ENCODE measurements at places on chromosomes 3 and 15.

DNA sequence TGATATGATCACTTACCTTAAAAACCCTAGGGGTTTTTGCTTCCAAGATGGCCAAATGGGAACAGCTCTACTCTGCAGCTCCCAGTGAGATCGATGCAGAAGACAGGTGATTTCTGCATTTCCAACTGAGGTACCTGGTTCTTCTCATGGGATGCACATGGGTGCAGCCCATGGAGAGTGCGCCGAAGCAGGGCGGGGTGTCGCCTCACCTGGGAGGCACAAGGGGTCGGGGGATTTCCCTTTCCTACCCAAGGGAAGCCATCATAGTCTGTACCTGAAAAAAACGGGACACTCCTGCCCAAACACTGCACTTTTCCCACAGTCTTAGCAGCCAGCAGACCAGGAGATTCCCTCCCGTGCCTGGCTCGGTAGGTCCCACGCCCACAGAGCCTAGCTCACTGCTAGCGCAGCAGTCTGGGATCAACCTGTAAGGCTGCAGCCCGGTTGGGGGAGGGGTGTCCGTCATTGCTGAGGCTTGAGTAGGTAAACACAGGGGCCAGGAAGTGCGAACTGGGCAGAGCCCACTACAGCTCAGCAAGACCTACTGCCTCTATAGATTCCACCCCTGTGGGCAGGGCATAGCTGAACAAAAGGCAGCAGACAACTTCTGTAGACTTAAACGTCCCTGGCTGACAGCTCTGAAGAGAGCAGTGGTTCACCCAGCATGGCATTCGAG lies 78.6 kb downstream of the CTNNB1 start:
- DNase-seq = no peak

- DNase-seq = no peak
Measured at GRCh38 chr3:73321286-73321999, 260.0 kb downstream of the EBLN2 start.

GRCh38 chr3:97235179-97235578 lies 420.8 kb downstream of the EPHA6 start:
- DNase-seq = no peak

DNA sequence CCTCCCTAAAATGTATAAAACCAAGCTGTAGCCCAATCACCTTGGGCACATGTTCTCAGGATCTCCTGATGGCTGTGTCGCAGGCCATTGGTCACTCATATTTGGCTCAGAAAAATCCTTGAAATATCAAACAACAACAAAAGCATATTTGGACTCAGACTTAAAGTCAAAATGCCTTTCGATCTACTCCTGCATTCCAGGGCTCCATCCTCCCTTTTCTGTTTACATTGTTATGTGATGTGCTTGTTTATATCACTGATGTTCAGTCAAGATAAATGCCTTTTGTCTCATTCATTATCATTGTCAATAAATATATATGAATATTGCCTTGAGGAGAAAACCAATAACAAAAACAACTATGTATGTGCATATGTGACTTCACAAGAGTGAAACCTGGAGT lies 31.7 kb downstream of the HGD start:
- no peak for DNase-seq

DNA sequence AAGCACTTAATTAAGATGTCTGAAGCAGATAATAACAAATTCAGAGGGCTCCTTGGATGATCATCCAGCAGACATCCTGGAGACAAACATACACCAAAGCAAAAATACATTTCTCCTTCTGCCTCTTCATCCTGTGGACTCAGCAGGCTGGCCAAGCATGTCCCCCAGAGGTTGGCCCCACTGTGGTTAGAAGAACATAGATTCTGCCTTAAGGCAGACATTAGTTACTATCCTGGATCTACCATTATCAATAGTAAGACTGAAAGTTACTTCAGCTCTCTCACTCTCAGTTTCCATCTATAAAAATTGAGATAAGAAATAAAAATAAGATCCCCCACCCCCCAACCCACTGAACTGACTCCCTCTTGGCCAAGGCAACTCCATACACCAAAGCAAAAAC lies 28.6 kb upstream of the TGFBR2 start:
- DNase-seq = no peak

GRCh38 chr3:52907497-52907896 lies 10.1 kb upstream of the STIMATE start:
- DNase-seq = no peak

GRCh38 chr3:94004301-94004910 lies 24.0 kb downstream of the STX19 start:
- no peak for DNase-seq

- no peak for DNase-seq
Measured at GRCh38 chr3:127265581-127265981, 22.3 kb downstream of the PRR20G start.

DNA sequence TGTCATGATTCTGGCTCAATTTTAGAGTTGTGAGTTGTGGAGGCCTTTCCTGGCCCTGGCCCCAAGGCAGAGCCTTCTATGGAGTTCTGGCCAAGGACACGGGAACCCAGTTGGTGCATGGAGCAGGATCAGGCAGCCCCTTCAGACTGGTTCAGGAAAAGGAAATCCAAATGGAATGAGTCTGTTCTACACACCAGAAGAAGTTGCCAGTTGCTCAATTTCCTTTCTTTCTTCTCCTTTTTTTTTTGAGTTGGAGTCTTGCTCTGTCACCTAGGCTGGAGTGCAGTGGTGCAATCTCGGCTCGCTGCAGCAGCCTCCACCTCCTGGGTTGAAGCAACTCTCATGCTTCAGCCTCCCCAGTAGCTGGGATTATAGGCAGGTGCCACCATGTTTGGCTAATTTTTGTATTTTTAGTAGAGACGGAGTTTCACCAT lies 28.9 kb upstream of the BHLHE40 start:
- DNase-seq = no peak

DNA sequence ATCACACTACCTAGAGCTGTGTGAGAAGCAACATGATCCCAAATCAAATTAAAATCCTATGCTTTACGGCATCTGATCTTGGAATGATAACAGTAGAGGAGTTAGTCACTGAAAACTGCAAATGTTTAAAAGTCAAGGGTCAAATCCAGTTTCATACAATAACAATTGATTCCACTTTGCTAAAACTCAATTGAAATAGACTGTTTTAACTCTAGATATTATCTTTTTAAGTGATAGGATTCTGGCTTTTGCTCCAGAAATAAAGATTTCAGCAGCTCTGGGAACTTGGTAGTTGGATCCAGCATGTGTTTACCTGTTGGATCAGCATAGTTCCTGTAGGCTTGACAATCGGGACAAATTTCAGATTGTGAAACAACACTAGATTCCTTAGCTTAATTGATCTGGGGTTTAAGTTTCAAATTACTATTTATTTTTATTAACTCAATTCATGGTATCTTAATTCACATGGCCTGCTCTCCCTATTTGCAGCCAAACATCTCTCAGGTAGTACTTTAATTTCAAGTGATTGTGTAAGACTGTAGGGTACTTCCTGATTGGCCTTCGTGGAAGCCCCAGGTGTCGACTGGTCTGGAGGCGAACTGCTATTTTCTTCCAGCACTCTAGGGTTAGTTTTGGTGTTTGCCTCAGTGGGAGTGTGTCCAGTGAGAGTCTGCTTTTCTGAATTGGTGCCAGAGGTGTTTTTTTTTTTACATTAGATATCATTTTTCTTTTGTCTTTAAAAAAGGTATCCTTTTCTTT lies 16.6 kb downstream of the NFKBIZ start:
- DNase-seq = no peak

- no peak for DNase-seq
Measured at GRCh38 chr3:49671291-49672288, 2.6 kb upstream of the APEH start.

Data from anterior cingulate cortex (tissue), 58 donors.